Activated T-cell treated with anti-CD3 and anti-CD28 coated beads for 1 hour (primary cell): ENCODE measurements at places on chromosomes 13 and 19.

GRCh38 chr19:13004273-13004672 lies 9.0 kb downstream of the NFIX start:
- DNase-seq = no peak

- DNase-seq = no peak
These were observed 16.9 kb upstream of the PARP4 start for GRCh38 chr13:24529478-24529877.

DNA sequence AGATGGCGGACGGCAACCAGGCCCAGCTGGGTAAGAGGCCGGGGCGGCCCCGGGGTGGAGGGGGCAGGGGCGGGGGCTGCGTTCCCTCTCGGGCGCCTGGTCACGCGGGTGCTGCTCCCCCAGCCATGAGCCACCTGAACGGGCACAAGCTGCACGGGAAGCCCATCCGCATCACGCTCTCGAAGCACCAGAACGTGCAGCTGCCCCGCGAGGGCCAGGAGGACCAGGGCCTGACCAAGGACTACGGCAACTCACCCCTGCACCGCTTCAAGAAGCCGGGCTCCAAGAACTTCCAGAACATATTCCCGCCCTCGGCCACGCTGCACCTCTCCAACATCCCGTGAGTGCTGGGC lies 11.1 kb downstream of the PTBP1 start:
- no peak for DNase-seq

GRCh38 chr19:42554046-42554575 lies 25.8 kb upstream of the CEACAM1 start:
- no peak for DNase-seq

GRCh38 chr13:72931311-72931710 lies 127.5 kb upstream of the KLF5 start:
- no peak for DNase-seq

- DNase-seq = no peak
These were observed 429.2 kb upstream of the HTR2A start for GRCh38 chr13:47326061-47326460.

DNA sequence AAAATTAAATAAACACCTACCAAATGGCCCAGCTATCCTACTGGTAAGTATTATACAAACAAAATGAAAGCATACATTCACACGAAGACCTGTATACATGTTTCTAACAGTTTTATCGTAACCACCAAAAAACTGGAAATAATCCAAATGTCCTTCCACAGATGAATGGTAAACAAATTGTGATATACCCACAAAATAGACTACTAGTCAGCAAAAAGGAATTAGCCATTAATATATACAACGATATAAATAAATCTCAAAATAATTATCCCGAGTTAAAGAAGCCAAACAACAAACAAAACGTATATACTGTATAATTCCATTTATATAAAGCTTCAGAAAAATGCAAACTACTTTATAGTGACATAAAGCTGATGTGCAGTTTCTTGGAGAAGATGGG lies 106.3 kb upstream of the SERTM1 start:
- DNase-seq = no peak

DNA sequence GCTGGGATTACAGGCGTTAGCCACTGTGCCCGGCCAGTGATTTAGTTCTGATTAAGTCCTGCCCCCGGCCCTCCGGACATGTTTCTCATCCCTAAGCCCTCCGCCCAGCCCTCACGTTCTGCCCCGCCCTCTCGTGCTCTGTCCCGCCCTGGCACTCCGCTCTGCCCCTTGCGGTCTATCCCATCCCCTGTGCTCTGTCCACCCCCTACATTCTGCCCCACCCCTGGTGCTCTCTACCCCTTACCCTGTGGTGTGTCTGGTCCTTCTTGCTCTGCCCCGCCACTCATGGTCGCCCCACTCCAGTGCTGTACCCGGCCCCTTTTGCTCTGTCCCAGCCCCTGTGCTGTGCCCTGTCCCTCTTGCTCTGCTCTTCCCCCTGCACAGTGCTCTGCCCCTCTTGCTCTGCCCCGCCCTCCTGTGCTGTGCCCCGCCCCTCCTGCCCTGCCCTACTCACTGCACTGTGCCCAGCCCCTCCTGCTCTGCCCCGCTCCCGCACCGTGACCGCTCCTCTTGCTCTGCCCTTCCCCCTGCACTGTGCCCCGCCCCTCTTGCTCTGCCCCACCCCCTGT lies 3.0 kb downstream of the GTPBP3 start:
- no peak for DNase-seq

- no peak for DNase-seq
These were observed 78.8 kb downstream of the RAP2A start for GRCh38 chr13:97512732-97513131.

DNA sequence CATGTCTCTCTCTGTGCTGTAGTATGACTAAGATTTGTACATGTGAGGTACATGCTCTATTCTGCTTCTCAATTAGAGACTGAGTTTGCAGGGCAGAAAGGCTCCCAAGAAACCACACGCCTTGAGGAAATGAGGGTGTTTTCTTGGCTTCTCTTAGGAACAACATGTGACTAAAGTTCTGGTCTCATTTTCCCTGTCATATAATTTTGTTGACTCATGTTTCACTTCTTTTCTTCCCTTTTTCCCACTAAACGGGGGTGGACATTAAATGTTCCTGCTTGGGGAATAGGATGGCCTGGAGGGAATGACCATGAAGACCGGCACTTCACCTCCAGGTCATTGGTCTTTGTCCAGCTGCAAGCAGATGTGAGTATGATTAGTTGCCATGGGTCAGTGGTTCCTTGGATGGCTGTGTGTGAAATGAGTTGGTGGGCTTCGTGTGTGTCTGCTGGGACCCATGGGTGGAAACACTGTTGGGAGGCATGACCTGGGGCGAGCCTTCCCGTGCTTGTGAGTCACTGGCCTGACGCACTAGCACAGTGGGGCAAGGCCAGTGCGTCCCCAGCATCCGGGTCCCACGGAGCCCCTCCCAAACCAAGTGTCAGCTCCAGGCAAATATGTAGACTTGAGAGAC lies 56.6 kb downstream of the COL4A1 start:
- no peak for DNase-seq

DNA sequence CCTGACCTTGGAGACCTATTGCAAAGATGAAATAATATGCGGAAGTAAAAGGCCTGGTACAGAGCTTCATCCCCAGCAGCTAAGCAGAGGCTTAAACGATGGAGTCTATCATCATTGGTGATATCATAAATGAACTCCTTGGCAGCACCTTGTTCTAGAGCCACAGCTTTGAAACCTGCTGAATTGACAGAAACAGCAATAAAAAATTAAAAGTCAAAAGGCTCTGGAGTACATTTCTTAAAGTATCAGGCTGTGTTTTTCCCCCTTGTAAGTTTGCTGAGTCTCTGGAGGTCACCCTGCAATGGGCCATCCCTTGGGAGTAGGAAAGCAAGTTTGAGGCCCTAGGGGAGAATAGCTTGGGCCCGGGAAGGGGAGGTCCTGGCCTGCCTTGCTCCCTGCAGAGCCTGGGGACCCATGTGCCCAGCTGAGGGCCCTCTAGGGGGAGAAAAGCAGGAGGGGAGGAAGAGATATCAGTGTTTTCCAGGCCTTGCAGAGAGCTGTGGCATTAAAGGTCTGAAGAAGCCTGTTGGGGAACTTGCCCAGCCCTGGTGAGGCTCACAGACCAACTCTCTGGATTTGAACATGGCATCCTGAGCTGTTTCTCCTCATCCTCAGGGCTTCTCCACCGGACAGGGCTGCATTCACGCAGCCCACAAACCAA lies 416.1 kb downstream of the ZNF536 start:
- no peak for DNase-seq

GRCh38 chr13:29760544-29760943 lies 89.9 kb downstream of the UBL3 start:
- no peak for DNase-seq

GRCh38 chr13:111877906-111878305 lies 189.0 kb upstream of the SOX1 start:
- no peak for DNase-seq

- DNase-seq = no peak
These were observed 344.6 kb downstream of the DNAJC15 start for GRCh38 chr13:43368003-43368402.

DNA sequence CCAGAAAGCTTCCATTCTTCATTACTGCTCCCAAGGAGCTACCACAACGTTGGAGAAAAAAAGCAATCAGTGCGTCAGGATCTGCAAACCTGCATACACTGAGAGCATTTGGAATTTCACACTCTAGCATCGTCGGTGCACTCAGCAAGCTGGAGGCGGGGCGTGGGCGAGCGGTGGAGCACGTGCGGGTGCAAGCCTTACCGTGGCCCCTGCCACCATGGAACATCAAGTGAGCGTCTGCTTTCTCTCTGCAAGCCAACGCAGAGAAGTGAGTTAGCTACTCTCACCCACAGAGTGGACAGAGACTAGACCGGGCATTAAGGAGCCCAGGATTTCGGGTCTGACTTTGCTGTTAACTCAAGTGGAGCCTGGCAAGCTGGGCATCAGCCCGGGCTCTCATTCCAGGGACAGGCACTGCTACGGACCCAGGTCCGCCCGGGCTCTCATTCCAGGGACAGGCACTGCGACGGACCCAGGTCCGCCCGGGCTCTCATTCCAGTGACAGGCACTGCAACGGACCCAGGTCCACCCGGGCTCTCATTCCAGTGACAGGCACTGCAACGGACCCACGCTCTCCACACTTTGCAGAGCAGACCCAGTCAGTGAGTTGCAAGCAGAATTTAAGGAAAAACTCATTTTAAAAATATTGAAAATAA lies 124.1 kb upstream of the SPACA7 start:
- DNase-seq = no peak

DNA sequence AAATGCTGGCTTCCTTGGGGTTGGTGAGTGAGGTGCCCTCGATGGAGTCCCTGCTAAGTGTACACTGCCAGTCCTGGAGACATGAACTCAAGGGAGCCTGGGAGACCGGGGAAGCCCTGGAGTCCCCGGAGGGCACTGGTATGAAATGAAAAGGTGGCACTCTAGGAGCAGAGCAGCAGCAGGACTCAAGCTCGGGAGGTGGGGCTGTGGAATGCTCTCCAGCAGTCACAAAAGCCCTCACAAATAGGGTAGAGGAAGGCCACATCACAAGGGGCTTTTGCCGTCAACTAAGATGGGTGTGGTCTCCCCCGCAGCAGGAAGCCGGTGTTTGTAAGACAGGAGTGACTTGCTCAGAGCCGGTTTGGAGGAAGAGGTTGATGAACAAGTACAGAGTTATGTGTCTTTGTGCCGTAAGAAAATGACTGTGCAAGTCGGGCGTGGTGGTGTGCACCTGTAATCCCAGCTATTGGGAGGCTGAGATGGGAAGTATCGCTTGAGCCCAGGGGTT lies 19.3 kb downstream of the CCNE1 start:
- DNase-seq = peak; percentile 39
